T follicular helper cell (primary cell): ENCODE measurements at places on chromosomes 5 and 9.

GRCh38 chr5:134567641-134568336 is 42.3 kb downstream of the JADE2 start:
- no peak for DNase-seq

- DNase-seq: no peak
These were observed 145.5 kb upstream of the PCA3 start for GRCh38 chr9:76618762-76619161.

DNA sequence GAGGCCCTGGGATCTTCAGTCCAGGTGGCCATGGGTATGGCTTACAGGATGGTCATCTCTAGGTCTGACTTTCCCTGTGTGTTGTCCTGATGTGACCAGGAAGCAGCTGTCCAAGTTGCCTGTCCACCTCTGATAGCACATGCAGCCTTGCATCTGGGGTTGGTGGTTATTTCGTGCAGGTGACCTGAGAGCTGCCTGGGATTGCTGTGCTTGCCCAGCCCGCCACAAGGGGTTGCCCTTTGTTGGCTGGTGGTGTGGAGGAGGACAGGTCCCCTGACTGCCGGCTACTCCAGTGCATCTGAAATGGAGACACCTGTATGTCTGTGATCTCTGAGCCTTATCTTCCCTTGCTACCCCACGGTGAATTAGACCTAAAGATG is 212.6 kb downstream of the ARHGAP26 start:
- no peak for DNase-seq

DNA sequence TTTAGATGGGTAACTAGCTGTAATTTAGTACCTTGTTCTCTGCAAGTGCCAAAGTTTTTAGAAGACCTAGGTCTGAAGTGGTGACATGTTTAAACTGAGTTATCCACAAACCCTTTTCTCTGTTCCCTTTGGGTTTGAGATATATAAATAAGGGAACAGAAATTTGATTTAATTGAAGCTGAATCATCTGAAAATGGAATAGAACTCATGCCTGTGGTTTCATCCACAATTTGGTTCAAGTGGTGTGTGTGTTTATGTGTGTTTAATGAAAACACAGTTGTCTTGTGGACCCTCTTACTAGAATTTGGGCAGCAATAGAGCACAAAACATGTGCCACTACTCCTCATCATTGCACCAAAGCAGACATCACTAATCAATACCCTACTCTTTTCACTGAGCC is 216.9 kb downstream of the GLIS3 start:
- DNase-seq: no peak
